ENCODE measurements at places on chromosomes 5 and 9.

DNA sequence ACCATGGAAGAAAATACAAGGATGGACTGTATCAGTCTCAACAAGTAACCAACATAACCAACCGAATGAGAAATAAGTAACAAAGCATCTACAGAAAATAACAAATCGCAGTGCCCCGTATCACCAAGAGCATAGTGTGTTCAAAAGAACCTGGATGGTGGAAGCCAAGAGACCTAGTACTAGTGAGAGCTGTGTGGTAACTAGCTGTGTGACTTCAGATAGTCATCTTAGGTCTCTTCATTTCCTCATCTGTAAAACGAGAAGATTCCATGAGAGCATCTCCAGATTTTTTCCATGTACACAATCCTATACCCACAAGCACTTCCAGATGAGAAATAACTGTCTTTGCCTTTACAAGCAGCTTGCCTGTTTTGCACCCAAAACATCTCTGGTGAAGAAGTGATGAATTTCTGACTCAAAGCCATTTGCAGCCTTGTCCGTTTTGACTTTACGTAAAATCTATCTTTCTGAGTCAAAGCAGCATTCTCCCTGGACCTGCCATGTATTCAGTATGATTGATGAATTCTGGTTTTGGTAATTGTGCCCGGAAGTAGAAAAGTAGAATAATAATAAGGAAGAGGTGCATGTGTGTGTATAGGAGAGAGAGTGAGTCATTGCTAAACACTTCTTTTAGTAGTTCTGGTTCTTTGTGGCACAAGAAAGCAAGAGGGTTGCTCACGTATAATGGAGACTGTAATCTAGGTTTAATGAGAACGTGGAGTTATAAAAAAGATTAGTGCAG lies 41.0 kb downstream of the AOPEP start:
- no peak overlapping the region for H3K27ac ChIP-seq
- no peaks in the 10 kb centered on the region for H3K27me3 ChIP-seq
- H3K4me3 ChIP-seq = no peak overlapping the region
- no peaks in the 10 kb centered on the region for H3K4me1 ChIP-seq

- H3K4me3 ChIP-seq = no peak overlapping the region
- no peaks in the 10 kb centered on the region for H3K27me3 ChIP-seq
Observed at GRCh38 chr5:44565902-44566301, 176.7 kb upstream of the FGF10 start.

DNA sequence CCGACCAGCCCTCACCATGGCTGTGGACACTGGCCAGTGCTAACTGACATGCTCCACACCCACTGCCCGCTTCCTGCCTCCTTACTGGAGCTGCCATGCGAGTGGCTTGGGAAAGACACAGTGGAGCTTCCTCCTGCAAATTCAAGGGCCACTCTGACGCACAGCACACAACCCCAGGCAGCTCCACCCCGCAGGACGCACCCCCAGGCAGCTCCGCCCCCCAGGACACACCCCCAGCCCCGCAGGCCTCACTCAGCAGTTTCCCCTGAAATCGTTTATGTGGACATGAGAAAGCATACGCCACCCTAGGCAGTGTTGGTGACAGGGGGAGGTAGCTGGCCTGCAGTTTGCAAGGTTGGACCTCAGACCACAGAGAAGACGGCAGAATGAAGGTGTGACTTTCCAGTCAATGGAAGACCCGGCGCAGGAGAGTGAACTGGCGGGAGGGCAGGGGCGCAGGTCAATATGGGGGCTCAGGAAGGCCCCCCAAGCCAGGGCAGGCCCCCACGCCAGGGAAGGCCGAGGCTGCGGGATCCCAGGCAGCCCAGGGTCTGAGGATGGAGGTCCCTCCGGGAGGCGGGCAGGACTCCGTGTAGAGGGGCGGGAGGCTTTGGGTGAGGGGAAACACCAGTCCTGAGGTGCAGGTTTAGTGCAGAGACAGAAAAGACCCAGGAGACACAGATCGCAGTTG lies 21.6 kb downstream of the LPCAT1 start:
- H3K36me3 ChIP-seq = peaks cover 10% of the 10 kb centered on the region

DNA sequence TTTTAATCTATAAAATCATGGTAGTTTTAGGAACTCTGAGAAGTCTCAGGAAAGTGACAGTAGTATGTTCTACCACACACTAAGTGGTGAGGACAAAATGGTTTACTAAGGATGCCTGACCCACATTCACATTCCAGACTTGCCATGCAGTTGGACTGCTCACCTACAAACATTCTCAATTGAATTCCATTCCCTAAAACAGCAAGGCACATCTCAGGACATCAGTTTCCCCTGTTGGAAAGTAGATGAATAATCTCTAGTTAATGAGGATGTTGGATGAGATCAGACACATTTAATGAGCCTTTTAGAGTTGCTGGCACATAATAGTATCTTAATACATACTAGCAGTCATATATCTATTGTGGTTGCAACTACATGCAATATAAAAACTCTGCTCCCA lies 76.6 kb downstream of the ZNF618 start:
- H3K36me3 ChIP-seq = no peaks in the 10 kb centered on the region
- no peak overlapping the region for H3K4me3 ChIP-seq
- H3K4me1 ChIP-seq = no peaks in the 10 kb centered on the region
- no peaks in the 10 kb centered on the region for H3K27me3 ChIP-seq
- no peak for DNase-seq

- no peaks in the 10 kb centered on the region for H3K36me3 ChIP-seq
- H3K4me1 ChIP-seq = peaks cover 79% of the 10 kb centered on the region
- no peaks in the 10 kb centered on the region for H3K27me3 ChIP-seq
- no peak for DNase-seq
Observed at GRCh38 chr9:120934281-120934680, 7.7 kb upstream of the TRAF1 start.

DNA sequence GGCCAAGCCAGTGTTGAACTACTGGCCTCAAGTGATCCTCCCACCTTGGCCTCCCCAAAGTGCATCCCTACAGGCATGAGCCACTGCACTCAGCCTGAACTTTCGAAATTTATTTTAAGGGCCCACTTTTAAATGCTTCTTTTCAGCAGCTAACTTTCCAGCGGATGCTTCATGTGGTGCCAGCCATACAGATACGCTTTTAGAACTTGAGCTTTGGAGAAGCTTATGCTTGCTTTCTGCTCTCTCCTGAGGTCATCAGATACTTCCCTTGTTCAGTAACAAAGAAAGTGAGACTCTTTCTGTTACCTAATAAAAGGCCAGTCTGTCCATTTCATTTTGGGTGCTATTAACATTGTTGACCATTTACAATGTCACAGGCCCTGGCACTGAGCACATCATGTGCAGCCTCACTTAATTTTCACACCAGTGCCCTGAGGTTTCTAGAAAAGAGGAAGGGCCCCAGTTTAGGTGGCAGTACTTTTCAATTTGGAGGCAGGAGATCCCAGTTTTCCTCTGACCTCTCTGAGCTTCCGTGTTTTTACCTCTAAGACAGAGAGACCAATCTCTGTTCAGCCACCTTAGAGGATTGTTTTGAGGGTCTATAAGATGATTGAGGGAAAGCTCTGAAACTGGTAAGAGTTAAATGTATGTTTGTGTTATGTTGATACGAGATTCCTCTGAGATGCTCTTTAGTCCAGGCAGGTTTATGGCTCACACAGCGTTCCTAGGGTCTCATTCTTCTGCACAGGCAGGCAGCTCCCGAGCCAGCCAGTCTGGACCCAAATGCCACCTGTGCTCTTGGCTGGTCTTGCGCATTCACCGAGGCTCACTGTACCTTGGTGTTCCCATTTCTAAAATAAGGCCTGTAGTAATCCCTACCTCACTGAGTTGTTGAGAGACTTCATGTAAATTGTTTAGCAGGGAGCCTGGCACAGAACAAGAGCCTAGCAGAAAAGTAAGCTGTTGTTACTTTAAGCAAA lies 4.4 kb downstream of the ABL1 start:
- H3K27ac ChIP-seq = no peak overlapping the region
- H3K4me3 ChIP-seq = no peak overlapping the region
- DNase-seq = no peak
- peaks cover 9% of the 10 kb centered on the region for H3K4me1 ChIP-seq

DNA sequence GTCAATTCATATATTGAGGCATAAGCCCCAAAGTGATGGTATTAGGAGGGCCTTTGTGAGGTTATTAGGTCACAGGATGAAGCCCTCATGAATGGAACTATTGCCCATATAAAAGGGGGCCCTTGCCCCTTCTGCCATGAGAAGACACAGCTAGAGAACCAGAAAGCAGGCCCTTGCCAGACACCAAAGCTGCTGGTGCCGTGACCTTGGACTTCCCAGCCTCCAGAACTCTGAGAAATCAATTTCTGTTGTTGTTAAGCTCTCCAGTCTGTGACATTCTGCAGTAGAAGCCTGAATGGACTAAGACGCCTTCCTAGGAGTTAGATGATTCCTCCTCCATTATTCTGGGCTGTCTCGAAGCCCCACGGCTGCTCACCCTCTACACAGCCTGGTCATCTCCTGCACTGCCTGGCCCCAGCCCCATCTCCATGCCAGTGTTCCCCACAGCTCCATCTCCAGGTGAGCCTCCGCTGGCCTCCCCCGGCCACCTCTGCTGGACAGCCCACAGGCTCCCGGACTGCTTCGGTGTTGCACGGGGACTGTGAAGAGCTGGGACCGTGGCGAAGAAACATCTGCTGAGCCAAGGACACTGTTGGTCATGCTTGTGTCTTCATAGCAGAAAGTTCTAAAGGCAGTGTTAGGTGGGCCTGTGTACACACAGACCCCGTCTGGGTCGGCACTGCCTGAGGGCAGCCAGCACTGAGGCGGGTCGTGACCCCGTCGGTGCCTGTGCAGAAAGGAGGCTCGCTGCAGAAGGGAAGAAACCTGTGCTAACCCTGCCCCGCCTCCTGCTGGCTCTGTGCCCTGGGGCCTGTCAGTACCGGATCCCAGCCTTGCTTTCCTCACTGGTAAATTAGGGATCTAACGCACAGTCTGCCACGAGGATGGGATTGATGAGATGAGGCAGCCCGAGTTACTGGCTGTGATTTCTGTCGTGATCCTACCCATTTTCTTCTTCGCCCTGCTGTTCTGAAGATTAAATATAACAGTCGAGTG lies 55.1 kb upstream of the CNOT6 start:
- no peak overlapping the region for H3K27ac ChIP-seq
- no peaks in the 10 kb centered on the region for H3K36me3 ChIP-seq
- H3K4me3 ChIP-seq = no peak overlapping the region
- DNase-seq = no peak
- H3K4me1 ChIP-seq = no peaks in the 10 kb centered on the region

DNA sequence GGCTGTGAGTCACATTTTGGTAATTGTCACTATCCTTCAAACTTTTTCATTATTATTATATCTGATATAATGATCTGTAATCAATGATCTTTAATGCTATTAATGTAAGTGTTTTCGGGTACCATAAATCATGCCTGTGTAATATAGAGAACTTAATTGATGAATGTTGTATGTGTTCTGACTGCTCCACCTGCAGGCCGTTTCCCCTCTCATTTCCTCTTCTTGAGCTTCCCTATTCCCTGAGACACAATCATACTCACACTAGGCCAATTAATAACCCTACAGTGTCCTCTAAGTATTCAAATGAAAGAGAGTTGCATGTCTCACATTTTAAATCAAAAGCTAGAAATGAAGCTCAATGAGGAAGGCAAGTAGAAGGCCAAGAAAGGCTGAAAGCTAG lies 420.9 kb upstream of the SGCD start:
- no peak for DNase-seq
- no peaks in the 10 kb centered on the region for H3K36me3 ChIP-seq
- H3K27ac ChIP-seq = no peak overlapping the region
- no peak overlapping the region for H3K4me3 ChIP-seq

- H3K27me3 ChIP-seq = no peaks in the 10 kb centered on the region
- H3K4me1 ChIP-seq = no peaks in the 10 kb centered on the region
- H3K27ac ChIP-seq = no peak overlapping the region
- no peaks in the 10 kb centered on the region for H3K36me3 ChIP-seq
Observed at GRCh38 chr5:2261004-2261703, 378.4 kb upstream of the IRX4 start.

GRCh38 chr5:135602882-135603721 lies 24.3 kb upstream of the CXCL14 start:
- no peak overlapping the region for H3K27ac ChIP-seq
- H3K4me3 ChIP-seq = no peak overlapping the region
- no peaks in the 10 kb centered on the region for H3K27me3 ChIP-seq
- no peak for DNase-seq

- no peak overlapping the region for H3K4me3 ChIP-seq
- no peaks in the 10 kb centered on the region for H3K36me3 ChIP-seq
- no peak overlapping the region for H3K27ac ChIP-seq
- DNase-seq = no peak
- H3K4me1 ChIP-seq = no peaks in the 10 kb centered on the region
- no peaks in the 10 kb centered on the region for H3K27me3 ChIP-seq
Observed at GRCh38 chr5:35247648-35248034, 17.4 kb upstream of the PRLR start.

DNA sequence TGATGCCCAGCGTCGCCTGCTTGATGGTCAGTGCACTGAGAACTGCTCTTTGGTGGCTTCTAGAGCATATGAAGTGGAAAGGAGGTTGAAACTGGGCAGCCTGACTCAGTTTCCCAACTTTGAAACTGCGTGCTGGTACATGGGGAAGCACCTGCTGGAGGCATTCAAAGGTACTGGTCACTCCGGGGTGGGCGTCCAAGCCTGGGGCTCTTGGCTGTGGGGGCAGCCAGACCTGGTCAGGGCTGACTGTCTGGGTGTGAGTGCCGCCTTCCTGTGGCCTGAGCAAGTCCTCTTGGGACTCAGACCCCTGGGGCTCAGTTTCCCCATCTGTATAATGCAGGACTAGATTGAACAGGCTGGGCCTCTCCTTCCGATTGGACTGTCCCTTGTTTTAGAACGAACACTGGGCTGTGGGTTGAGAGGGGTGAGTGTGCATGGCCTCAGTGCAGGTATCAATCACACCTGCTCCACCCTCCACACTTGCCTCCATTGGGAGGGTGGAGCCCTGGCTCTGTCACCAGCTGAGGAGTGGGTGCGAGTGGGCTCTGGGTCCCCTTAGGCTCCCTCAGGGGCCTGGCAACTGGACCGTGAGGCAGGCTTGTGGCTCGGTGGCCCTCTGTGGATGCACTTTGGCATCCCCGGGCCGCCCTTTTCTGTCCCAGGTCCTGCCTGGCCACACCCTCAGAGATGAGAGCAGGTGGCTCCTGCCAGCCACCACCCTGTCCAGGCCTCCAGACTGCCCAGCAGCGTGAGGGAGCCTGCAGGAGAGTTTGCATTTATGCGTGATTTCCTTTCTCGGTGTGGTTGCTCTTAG lies 80.2 kb downstream of the PHF2 start:
- H3K4me1 ChIP-seq = no peaks in the 10 kb centered on the region
- H3K36me3 ChIP-seq = peaks cover 27% of the 10 kb centered on the region
- no peak overlapping the region for H3K27ac ChIP-seq
- no peak overlapping the region for H3K4me3 ChIP-seq
- H3K27me3 ChIP-seq = no peaks in the 10 kb centered on the region

DNA sequence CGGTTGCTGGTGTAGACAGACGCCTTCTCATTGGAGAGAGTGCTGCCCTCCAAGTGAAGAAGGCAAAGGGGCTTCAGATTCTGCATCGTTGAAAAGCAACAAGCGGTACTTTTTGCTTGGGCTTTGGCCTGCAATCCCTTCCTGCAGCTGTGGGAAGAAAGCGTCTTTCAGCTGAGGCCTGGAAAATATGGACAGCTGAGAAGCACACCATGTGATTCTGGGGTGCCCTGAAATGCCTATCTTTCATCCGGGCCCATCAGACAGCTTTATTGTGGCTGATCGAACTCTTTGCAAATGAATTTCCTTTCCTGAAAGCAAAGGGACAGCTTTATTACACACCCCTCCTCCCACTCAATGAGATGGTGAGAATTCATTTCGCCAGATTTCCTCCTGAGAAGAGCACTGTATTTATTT lies 74.0 kb downstream of the NSG2 start:
- H3K4me3 ChIP-seq = no peak overlapping the region
- H3K27me3 ChIP-seq = no peaks in the 10 kb centered on the region
- no peaks in the 10 kb centered on the region for H3K36me3 ChIP-seq
- H3K27ac ChIP-seq = no peak overlapping the region

- H3K4me3 ChIP-seq = no peak overlapping the region
- no peaks in the 10 kb centered on the region for H3K36me3 ChIP-seq
- no peaks in the 10 kb centered on the region for H3K4me1 ChIP-seq
- H3K27ac ChIP-seq = no peak overlapping the region
- no peaks in the 10 kb centered on the region for H3K27me3 ChIP-seq
Observed at GRCh38 chr9:115170358-115171073, 52.6 kb upstream of the TNC start.

All from CD4-positive, CD25-positive, alpha-beta regulatory T cell (primary cell).